Non-pigmented ciliary epithelial cell (primary cell): ENCODE measurements at places on chromosomes 4 and X.
A peak's percentile ranks its signal among the peaks of the same experiment; 100 is the strongest.

- DNase-seq, result no peak
Measured at GRCh38 chr4:187501731-187502130, 493.8 kb upstream of the ZFP42 start.

GRCh38 chr4:125911058-125911457 lies 596.3 kb downstream of the FAT4 start:
- no peak for DNase-seq

DNA sequence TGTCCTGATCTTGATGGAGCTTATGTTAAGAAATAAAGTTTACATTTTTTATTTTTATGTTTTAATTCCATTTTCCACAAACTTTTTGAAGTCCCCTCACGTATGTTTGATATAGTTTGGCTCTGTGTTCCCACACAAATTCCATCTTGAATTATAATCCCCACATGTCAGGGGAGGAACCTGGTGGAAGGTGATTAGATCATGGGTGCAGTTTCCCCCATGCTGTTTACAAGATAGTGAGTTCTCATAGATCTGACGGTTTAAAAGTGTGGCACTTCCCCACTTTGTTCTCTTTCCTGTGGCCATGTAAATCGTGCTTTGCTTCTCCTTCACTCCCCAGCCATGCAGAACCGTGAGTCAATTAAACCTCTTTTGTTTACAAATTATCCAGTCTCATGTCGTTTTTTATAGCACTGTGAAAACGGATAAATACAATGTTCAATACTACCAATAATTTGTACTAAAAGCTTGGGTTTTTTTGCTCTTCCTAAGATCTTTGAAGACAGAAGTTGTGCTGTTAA lies 89.8 kb downstream of the PAPSS1 start:
- DNase-seq, result no peak

- DNase-seq, result no peak
Measured at GRCh38 chrX:49978176-49978575, 55.8 kb downstream of the CLCN5 start.

DNA sequence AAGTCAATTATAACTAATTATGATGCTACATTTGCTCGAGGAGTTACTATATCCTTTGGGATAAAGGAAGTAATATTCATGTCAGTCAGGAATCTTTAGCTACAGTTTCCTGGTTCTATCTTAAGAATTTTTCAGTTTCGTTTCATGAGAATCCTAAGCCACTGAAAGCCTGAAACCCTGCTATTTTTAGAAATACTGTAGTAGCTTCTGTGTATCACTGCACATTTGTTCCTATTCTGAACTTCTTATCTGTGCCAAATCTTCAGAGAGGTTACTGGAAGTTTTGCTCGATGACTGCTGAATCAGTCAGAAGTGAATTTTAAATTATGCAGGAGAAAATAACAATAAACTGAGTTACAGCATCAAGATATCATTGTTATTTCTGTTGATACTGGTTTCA lies 249.2 kb downstream of the TENM3 start:
- peak; percentile 38 for DNase-seq

DNA sequence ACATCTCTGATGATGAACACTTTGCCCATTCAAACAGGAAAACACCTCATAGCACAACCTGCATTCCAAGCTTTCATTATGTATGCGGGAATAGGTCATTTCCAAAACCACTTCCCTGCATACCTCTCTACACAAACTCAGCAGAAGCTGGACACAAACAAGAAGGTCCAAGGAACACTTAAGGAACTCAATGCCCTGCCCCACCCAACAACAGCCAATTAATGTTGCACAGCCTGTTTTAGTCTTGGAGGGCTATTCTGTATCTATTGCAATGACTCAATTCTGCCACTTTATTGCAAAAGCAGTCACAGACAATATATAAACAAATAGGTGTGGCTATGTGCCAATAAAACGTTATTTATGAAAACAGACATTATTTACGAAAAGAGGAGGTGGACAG lies 16.7 kb downstream of the OPHN1 start:
- DNase-seq, result no peak

- no peak for DNase-seq
Measured at GRCh38 chr4:183012879-183013729, 86.0 kb upstream of the WWC2 start.

DNA sequence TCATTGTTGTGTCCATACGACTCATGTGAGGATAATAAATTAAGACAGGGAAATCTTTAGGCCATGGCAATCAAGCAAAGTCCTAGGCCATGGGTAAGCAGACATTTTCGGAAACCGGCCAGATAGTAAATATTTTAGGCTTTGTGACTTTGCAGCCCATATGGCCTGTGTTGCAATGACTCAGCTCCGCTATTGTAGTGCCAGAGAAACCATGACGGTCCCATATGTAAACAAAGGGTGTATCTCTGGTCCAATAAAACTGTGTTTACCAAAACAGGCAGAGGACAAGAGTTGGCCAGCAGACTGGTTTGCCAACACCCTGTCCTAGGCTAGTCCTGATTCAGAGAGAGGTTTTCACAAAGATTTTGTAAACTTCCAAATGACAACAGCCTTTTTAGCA lies 5.0 kb downstream of the FAM114A1 start:
- DNase-seq, result no peak
